ENCODE measurements at places on chromosomes 16 and 17.
A peak's percentile ranks its signal among the peaks of the same experiment; 100 is the strongest.

GRCh38 chr16:81029930-81030604, 5.6 kb upstream of the ATMIN start:
- H3K4me3 ChIP-seq = no peak overlapping the region
- H3K36me3 ChIP-seq = peaks cover 22% of the 10 kb centered on the region
- no peak for DNase-seq
- no peaks in the 10 kb centered on the region for H3K4me1 ChIP-seq
- no peaks in the 10 kb centered on the region for H3K27me3 ChIP-seq

GRCh38 chr17:72539981-72540897, 419.4 kb downstream of the SOX9 start:
- DNase-seq = peak; percentile 59
- no peaks in the 10 kb centered on the region for H3K27me3 ChIP-seq
- H3K4me3 ChIP-seq = peak overlapping the region; percentile 66
- H3K4me1 ChIP-seq = peaks cover 25% of the 10 kb centered on the region
- peaks cover 68% of the 10 kb centered on the region for H3K36me3 ChIP-seq

- H3K27me3 ChIP-seq = no peaks in the 10 kb centered on the region
- no peak overlapping the region for H3K4me3 ChIP-seq
- H3K36me3 ChIP-seq = peaks cover 84% of the 10 kb centered on the region
- peaks cover 20% of the 10 kb centered on the region for H3K4me1 ChIP-seq
- no peak for DNase-seq
- H3K27ac ChIP-seq = no peak overlapping the region
These were observed 12.5 kb downstream of the POLR2A start for GRCh38 chr17:7496470-7497183.

GRCh38 chr17:563616-564015, 151.0 kb downstream of the VPS53 start:
- H3K4me3 ChIP-seq = no peak overlapping the region
- H3K36me3 ChIP-seq = peaks cover 57% of the 10 kb centered on the region
- no peaks in the 10 kb centered on the region for H3K27me3 ChIP-seq
- no peaks in the 10 kb centered on the region for H3K4me1 ChIP-seq
- no peak overlapping the region for H3K27ac ChIP-seq

DNA sequence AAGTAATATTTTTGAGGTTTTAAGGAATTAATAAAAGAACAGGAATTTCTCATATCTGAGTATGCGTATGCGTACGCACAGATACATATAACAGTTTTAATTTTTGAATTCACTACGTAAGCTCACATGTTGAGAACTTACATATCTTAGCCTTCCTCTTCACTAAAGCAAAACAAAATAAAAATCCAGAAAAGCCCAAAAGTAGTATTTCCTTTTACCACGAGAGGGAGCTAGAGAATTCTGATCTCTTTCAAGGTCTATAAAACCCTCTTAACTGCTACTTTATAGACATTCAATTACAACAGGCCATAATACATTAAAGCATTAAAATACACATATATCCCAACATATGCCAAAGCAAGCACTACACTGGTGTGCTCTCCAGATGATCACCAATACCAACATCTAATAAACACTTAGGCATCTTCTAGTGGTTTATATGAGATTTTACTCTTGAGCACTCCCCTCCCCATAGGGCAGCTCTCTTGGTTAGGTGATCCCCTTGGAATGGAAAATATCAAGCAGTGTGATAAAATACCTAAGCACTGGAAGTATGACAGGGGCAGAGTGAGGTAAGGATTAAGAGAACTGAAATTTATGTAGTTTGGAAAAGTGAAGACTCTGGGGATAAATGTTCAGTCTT, 94.0 kb downstream of the SKAP1 start:
- peaks cover 67% of the 10 kb centered on the region for H3K27me3 ChIP-seq
- no peak overlapping the region for H3K27ac ChIP-seq
- H3K4me3 ChIP-seq = no peak overlapping the region
- no peaks in the 10 kb centered on the region for H3K36me3 ChIP-seq
- H3K4me1 ChIP-seq = no peaks in the 10 kb centered on the region

DNA sequence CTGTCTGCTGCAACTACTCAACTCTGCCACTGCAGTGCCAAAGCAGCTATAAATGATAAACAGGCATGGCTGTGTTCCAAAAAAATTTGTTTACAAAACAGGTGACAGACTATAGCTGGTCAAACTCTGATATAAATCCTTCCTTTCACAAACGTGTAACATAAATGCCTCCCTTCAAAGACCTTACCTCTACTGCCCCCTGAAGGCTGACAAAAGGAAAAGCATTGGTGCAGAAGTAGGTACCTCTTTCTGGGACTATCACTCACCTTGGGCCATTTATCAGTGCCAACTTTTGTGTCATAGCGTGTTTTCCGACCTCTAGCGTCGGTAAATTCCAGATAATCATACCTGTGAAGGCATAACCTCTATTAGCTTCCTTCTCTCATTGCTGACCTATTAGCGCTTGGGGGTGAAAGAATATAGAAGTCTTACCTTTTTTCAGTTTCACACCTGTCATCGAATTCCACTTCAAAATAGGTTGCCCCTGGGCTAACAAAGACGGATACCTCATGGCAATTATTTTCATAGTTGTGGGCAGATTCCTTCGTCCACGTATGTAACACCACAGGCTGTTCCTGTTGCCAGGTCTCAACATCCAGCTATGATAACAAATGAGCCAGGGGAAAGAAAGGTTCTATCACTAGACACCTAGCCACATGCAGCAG, 67.9 kb downstream of the ZZEF1 start:
- no peak overlapping the region for H3K4me3 ChIP-seq
- no peaks in the 10 kb centered on the region for H3K4me1 ChIP-seq
- H3K27ac ChIP-seq = no peak overlapping the region

DNA sequence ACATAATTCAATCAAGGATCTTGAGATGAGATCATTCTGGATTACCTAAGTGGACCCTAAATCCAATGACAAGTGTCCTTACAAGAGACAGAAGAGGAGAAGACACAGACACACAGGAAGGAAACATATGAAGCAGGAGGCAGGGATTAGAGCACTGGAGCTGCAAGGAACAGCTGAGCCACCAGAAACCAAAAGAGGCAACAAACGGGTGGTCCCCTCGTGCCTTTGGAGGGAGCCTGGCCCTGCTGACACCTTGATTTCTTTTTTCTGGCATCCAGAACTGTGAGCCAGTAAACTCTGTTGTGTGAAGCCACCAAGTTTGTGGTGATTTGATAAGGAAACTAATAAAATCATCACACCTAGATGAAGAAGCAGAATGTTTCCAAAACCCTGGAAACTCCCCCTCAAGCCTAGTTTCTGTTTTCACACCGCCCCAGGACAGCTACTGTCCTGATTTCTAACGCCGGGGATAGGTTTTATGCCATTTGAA, 115.2 kb downstream of the PITPNC1 start:
- H3K27me3 ChIP-seq = no peaks in the 10 kb centered on the region
- peaks cover 5% of the 10 kb centered on the region for H3K36me3 ChIP-seq
- H3K4me1 ChIP-seq = peaks cover 10% of the 10 kb centered on the region
- no peak overlapping the region for H3K27ac ChIP-seq
- DNase-seq = no peak

- no peaks in the 10 kb centered on the region for H3K36me3 ChIP-seq
- no peak for DNase-seq
- H3K27ac ChIP-seq = no peak overlapping the region
- no peaks in the 10 kb centered on the region for H3K4me1 ChIP-seq
- H3K4me3 ChIP-seq = no peak overlapping the region
These were observed 595.6 kb downstream of the TP53TG3F start for GRCh38 chr16:34054969-34055368.

DNA sequence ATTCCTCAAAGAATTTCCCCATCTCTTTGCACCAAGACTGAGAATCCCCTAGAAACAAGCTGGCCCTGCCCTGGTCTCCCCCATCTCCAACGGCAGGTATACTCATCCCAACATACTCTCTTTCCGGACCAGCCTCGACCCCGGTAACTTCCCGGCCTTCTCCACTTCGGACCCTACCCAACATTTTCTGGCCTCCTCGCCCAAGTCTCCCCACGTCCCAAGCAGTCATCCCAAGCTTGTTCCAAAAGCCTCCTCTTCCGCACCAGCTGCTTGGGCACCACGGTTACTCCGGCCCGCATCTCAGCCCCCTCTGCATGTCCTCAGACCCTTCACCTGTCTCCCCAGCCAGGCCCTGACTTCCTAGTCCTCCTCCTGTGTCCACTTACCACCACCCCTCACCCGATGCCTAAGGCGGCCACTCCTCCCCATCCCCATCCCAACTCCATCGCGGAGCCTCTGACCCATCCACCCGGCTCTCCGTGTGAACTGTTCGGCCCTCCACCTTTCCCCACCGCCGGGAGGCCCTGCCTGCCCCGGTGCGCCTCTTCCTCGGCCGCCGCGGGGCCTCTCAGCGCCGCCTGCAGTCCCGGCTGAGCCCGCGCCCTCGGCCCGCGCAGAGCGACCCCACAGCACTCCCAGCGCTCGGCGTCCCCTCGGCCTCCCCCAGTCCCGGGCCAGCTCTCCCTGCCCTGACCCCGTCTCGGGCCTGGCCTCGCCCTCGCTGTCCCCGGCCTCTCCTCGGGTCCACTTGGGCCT, 994 bp downstream of the PITPNA start:
- H3K27me3 ChIP-seq = no peaks in the 10 kb centered on the region
- H3K4me3 ChIP-seq = peak overlapping the region; percentile 90
- H3K4me1 ChIP-seq = peaks cover 14% of the 10 kb centered on the region
- peaks cover 22% of the 10 kb centered on the region for H3K36me3 ChIP-seq
- no peak for DNase-seq

- H3K27me3 ChIP-seq = no peaks in the 10 kb centered on the region
- no peak overlapping the region for H3K4me3 ChIP-seq
- no peak overlapping the region for H3K27ac ChIP-seq
- peaks cover 6% of the 10 kb centered on the region for H3K36me3 ChIP-seq
These were observed 18.2 kb downstream of the ASPSCR1 start for GRCh38 chr17:81995463-81996231.

DNA sequence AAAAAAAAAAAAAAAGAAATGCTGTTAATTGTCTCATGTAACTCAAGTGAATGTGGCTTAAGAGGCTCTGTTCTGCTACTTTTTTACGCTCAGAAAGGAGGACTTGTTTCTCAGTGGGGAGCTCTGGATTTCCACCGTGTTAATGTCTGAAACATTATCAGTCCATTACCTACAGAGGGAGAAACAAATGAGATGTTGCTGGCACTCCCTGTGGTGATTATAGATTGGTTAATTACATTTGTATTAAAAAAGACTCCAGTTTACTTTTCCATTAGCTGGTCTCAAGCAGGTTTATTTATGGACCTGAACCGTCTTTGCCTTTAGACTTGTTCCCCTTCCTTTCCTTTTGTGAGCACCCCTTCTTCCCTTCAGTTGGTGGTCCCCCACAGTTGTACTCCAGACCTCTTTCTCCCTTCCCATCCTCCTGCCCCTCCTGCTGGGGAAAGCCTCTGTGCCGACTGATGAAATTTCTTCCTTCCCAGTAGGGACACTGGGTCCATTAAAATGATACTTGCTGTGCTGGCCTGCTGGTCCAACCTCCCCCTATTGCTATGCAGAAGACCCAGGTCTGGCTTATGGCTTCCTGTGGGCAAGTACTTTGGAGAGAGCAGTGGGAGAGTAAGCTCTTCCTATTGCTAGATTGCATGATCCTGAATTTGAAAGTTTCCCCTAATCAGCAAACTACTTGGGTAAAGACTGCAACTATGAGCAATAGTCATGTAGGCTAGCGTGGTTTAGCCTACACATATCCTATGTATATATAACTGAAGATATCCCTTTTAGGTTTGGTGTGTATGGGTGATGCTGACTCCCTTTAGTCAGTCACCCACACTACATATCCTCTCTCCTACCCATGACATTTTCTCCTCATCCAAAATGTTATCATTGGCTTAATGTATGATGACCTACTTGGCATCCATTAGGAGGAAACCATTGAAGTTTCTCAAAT, 8.1 kb downstream of the CDC6 start:
- H3K36me3 ChIP-seq = peaks cover 52% of the 10 kb centered on the region
- H3K4me3 ChIP-seq = no peak overlapping the region
- DNase-seq = no peak
- H3K27ac ChIP-seq = no peak overlapping the region

DNA sequence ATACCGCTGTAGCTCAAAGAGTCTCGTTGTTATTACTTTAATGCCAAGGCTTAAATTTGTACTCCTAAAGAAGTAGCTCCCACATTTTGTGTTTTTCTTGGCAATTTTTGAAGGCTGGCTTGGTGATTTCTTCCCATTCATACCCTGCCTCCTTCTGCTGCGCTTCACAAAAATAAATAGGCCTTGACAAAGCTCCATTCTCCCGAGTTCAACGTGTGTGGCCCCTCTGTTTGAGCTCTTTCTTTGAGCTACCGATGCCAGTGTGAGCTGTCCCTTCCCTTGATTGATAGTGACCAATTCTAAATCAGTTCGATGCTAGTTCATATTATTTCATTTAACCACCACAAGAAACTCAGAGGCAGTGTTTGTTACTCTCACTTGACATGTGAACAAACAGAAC, 96.8 kb downstream of the MAP2K6 start:
- no peak overlapping the region for H3K4me3 ChIP-seq
- H3K27me3 ChIP-seq = no peaks in the 10 kb centered on the region
- no peaks in the 10 kb centered on the region for H3K4me1 ChIP-seq
- DNase-seq = no peak
- no peak overlapping the region for H3K27ac ChIP-seq

DNA sequence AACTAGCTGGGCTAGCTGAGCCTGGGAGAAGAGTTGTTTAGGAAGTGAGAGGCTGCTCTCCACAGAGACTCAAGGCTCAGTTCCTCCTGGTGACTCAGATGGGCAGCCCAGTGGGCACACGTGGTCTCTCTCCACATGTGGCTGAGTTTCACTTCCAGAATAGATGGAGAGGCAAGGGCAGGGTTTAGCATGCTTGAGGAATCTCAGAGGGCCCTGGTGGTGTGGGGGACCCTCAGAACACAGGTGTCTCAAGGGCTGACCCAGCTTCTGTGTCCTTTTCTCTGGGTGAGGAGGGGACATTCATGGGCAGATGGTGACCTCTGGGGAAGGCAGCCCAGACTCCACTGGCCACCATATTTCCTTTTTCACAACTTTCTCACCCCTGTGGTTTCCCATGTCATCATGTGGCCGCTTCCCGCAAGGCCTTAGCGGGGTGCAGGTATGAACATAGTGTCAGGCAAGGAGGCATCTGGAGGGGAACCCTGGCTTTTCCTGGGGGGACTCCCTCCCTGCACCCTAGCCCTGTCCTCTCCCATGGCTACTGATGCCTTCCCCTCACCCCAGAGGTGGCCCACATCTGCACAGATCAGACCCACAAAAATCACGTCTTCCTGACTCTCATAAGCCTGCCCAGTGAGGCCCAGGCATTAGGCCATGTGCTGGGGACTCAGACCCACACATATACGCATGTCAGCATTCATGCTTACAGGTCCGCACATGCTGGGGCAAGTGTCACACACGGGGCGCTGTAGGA, 3.3 kb downstream of the GRN start:
- H3K27me3 ChIP-seq = no peaks in the 10 kb centered on the region
- peak overlapping the region; percentile 24 for H3K27ac ChIP-seq
- DNase-seq = peak; percentile 61

DNA sequence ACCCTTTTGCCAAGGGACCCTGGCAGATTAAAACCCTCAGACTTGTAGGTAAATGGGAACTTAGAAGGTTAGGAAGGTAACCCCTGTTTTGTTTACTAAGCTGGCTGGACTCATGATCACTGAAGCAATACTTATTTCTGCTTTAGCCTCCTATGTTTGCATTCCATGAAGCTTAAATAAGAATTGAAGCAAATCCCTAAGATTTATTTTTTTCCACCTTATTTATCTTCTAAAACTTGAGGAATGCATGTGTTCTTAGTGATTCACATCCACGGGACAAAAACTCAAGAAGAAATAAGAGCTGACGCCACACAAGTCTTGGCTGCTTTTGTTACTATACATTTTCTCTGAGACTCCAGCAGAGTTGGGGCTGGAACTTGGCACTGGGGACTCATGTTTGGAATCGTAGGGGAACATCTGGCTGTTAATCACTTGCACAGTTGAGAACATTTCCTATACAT, 35.5 kb downstream of the CLUAP1 start:
- peaks cover 57% of the 10 kb centered on the region for H3K36me3 ChIP-seq
- no peak overlapping the region for H3K4me3 ChIP-seq
- no peak overlapping the region for H3K27ac ChIP-seq
- no peak for DNase-seq
- H3K4me1 ChIP-seq = no peaks in the 10 kb centered on the region

Data from MCF 10A (cell line).